Left kidney (tissue), 8 donors: ENCODE measurements at places on chromosomes 12 and 14.

- DNase-seq: no peak
These were observed 4.0 kb downstream of the CPSF6 start for GRCh38 chr12:69243099-69244084.

GRCh38 chr14:105313381-105314286 lies 914 bp upstream of the PACS2 start:
- DNase-seq: no peak

DNA sequence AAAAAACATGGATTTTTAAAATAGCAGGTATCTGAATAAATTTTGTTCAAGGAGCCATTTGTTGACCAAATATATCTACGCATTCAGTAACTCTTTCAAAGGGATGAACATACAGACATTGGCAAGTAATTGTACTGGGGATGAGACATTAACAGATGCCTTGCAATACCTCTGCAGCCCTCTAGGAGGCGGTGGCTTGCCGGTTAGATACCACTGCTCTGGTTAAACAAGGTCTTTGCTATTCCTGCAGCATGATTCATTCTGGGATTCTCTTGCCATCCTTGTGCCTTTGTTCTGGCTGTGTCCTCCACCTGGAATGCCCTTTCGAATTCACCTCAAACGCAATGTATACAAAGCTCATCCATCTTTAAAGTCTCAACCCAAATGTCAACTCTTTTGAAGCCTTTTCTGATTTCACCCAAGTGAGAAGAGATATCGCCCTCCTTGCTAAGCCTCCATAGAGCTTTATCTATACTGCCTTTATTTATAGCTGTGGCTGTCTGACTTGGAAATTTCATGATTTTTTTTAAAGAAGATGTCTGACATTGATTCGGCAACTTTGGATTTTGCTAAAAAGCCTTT lies 131.0 kb upstream of the SRRM4 start:
- no peak for DNase-seq

GRCh38 chr12:69765515-69765914 lies 26.9 kb downstream of the RAB3IP start:
- DNase-seq: no peak

GRCh38 chr12:8796831-8797626 lies 25.4 kb upstream of the A2ML1 start:
- DNase-seq: no peak

DNA sequence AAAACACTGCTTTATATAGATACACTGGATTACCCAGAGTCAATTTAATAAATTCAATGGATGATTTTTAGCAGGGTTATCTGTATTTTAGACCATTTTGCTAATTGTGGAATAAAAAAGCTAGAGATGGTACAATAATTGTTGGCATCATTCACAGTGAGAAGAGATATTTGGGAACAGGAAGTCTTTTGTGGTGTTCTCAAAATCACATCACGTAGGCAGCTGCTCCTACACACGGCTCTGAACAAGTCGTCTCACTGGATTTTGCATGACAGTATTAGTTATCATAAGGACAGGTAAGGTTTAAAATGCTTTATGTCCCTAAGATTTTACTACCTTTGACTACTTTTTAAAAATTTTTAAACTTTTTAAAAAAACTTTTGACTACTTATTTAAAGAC lies 52.0 kb downstream of the PAPLN start:
- DNase-seq: no peak

- peak; percentile 87 for DNase-seq
These were observed 14.4 kb downstream of the IRF2BPL start for GRCh38 chr14:77014004-77014604.

DNA sequence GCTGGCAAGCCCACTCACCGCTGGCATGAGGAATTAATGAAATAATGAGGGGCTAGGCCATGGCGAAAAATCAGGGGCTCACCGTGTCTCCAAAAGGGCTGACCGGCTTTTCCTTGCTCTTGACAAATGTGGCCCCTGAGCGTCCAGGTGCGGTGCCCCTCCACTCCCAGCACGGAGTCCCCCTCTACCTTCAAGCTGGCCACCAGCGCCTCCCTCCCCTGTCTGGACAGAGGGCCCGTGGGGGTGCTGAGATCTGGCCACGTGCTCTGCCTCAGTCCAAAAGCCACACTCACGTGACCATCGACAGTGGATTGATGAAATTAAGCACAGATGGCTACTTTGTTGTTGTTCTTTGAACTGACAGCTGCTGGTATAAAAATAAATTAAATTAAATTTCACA lies 78.8 kb upstream of the BCL11B start:
- DNase-seq: no peak

- no peak for DNase-seq
These were observed 78.8 kb downstream of the SEC23A start for GRCh38 chr14:39023939-39024871.

GRCh38 chr12:93944911-93945310 lies 203.5 kb upstream of the PLXNC1 start:
- no peak for DNase-seq

DNA sequence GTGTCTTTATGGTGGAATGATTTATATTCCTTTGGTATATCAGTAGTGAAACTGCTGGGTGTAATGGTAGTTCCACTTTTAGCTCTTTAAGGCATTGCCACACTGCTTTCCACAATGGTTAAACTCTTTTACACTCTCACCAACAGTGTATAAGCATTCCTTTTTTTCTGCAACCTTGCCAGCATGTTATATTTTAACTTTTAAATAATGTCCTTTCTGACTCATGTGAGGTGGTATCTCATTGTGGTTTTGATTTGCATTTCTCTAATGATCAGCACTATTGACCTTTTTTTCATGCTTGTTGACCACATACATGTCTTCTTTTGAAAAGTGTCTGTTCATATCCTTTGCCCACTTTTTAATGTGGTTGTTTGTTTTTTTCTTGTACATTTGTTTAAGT lies 142.5 kb downstream of the MSRB3 start:
- DNase-seq: no peak

DNA sequence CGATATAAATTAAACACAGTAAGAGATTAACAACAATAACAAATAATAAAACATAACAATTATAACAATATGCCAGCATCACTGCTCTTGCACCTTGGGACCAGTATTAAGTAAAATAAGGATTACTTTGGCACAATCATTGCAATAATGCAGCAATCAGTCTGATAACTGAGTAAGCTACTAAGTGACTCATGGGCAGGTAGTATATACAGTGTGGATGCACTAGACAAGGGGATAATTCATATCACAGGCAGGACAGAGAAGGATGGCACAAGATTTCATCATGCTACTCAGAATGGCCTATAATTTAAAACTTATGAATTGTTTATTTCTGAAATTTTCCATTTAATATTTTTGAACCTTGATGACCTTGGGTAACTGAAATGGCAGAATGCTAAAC lies 290.7 kb downstream of the ALG10B start:
- DNase-seq: no peak

- no peak for DNase-seq
These were observed 21.8 kb upstream of the RNU6-8 start for GRCh38 chr14:32224737-32225377.

- DNase-seq: no peak
These were observed 21.5 kb downstream of the RASSF9 start for GRCh38 chr12:85814741-85815140.

DNA sequence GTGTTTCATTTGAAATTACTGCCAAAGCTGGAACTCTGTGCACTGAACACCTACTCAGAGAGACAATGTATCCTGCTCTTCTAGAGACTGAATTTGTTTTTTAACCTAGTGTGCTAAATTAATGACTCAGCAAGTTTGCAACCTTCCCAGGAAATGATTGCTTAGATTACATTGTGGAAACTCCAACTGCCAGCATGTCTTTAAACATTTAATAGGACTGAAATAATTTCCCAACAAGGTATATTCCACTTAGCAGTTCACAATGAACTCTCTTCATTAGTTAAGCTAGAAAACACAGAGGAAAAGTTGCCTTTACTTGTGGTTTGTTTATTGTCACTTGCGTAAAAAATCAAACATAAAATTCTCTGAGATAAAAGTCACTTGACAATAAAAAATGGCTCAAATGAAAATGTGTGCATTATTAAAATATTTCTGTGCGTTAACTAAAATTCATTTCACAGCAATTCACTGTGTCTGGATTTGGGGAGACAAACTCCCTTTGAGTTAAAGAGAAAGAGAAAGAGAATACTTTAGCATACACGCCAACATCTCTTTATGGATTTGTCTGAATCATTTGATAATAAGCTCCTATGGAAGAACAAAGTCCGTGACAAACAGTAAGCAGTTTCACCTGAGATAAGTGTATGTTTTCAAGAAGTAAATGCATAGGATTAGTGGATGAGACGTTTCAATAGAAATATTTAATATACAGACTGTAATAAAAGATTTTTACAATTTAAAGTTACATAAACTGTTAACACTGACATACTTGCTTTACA lies 284.0 kb downstream of the PRKD1 start:
- no peak for DNase-seq

- DNase-seq: no peak
These were observed 12.8 kb downstream of the LRCOL1 start for GRCh38 chr12:132597333-132598316.

GRCh38 chr12:116672842-116673516 lies 64.9 kb downstream of the SPRING1 start:
- no peak for DNase-seq

- DNase-seq: no peak
These were observed 90.2 kb downstream of the CHGA start for GRCh38 chr14:93012951-93013719.

DNA sequence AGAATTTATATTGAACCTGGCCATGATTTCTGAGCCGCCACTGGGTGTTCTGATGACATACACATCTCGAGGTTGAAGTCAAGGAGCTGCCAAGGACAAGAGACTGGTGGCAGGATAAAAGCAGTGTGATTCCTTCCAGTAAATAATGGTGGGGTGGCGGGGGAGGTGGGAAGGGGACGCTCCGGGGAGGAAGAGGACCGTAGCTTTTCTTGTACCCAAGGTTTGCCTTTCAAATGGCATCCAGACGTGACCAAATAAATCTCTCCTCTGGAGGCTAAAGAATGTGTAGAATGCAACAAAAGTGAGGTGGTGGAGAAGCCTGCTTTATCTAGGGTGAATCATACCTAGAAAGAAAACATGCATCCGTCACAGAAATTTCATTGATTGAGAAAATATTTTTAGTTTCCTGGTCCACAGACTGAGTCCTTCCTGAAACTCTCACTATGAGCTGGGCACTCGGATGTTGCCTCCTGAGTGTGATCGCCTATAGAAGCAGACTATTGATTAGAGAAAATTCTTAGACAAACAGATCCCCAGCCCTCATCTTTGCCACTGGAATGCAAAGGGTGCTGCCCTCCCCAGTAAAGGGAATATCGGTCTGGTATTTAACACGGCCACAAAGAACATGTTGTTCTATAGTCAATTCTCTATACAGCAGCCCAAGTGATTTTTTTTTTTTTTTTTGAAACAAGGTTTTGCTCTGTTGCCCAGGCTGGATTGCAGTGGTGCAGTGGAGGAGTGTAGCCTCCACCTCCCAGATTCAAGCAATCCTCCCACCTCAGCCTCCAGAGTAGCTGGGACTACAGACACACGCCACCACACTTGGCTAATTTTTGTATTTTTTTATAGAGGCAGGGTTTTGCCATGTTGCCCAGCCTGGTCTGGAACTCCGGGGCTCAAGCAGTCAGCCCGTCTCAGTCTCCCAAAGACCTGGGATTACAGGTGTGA lies 112.1 kb downstream of the DPF3 start:
- no peak for DNase-seq

DNA sequence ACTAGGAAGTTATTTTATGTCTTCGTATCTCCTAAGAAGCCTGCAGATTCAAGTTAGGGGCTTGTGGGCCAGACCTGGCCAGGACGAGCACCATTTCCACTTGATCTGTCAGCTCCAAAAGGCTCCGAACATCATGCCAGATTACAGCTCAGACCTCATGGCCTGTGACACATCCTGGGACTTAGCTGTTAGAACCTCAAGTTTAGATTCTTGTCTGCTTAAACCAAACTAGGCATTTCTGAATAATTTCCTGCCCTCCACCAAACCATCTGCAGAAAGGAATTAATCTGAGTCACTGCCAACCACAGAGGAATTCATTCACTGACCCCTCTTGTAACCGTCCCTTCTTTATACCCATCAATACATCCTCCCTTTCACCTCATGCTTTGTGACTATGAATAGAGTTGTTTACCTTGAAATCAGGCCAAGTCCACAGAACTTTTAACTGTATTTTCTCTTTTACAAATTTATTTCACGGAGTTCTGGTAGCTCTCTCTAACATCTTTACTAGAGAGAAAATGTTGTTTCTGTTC lies 120.3 kb downstream of the FBXL14 start:
- DNase-seq: no peak

- no peak for DNase-seq
These were observed 3.8 kb downstream of the FOXJ2 start for GRCh38 chr12:8036346-8036745.

DNA sequence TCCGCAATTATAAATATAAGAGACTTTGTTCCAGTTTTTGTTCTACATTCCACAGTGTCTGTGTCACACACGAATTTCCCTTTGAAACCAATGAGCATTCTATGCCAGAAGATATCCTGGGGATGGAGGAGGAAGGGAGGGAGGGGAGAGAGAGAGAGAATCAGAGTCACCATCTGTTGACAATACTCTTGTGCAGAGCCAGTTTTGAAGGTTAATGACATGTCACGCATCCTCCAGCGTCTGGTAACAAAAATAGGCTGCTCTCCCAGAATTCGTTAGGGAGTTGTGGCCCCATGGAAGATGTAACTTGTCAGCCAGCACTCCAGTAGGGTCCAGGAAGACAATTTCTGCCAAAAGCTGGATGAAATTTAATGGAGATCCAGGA lies 213.5 kb upstream of the KRR1 start:
- peak; percentile 62 for DNase-seq

- no peak for DNase-seq
These were observed 20.3 kb downstream of the MED13L start for GRCh38 chr12:116257215-116257614.

DNA sequence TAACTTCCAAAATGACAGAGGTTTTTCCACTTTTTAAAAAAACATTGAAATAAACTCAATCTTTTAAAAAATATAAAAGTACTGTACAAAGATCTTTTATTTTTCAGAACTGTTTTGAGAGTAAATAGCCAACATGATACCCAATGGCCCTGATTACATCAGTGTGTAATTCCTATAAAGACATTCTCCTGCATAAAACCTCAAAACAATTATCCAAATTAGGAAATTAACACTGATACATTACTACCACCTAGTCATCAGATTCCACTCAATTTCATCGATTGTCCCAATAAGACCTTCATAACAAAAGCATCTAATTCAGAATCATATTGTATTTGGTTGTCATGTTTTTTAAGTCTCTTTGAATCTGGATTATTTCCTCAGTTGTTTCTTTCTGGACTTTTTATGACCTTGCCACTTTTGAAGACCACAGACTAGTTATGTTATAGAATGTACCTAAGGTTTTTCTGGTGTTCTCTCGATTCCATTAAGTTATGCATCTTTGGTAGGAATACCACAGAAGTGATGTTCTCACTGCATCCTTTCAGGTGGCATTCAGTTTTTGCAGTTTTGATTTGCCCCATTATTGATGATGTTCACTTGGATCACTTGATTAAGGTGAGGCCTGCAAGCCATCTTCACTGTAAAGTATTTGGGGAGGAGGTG lies 4.0 kb upstream of the YEATS4 start:
- DNase-seq: no peak
